ENCODE measurements at places on chromosomes 2 and 18. TPM values are rescaled to one million over a fixed set of nuclear protein-coding genes. Genes with fewer than 3 reads are reported as not detected.

The MOCOS gene
- total RNA-seq = 0.42 TPM

The C2orf15 gene
- 1.2 TPM for total RNA-seq

The UGT1A9 gene
- not detected for total RNA-seq

The VWA3B gene
- total RNA-seq = not detected

The IL1RN gene
- total RNA-seq = not detected

Data from activated B cell treated with CpG ODN at 0.5 μM for 24 hours (primary cell).